ENCODE measurements at places on chromosomes 2 and 18.

DNA sequence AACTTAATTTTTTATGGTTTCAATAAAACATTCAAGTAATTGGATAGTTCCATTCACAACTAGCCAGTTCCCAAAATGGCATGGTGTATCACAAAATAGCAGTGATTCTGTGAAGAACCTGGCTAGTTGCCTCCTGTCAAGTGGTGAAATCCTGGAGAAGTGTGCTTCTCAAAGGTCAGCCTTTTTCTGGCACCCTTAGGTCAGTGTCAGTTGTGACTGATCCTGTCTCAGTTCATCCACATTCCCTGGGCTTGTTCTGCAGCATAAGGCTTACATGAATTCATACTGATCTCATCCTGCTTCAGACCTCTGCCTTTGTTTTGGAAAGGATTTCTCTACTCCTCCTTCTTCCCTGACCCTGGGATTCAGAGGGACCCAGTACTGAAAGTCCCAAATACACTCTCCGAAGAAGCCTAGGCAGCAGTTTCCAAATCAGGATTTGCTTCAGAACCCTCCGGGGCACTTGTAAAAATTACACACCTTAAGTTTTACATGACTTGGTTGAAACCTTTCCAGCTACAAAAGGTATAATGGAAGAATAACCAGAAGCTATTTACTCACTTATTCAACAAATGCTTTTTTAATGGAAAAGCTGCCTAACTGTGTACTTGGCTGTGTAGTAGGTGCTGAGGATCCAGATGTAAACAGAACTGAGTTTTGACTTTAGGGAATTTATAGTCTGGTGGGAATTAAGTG lies 11.0 kb downstream of the MAP3K20 start:
- no peak for DNase-seq

DNA sequence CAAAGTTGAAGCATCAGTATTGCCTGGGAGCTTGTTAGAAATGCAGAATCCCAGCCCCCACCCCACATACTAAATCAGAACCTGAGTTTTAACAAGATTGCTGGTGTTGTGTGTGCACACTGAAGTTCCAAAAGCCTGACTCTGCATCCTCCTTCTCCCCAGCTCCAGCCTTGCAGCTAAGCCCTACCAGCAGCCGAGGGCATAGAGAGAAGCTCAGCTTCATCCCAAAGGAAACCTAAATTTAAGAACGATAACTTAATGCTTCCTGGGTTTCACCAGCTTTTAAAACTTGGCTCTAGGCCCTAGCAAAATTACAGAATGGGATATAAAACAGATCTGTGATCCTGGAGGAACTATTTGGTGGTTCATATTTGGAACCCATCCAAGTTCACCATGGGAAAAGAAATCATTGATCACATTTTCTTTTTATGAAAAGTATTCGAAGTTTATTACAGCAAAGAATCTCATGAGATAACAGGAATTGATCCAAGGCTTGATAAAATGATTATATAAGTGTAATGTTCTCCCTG lies 11.1 kb downstream of the SMYD1 start:
- DNase-seq = no peak

DNA sequence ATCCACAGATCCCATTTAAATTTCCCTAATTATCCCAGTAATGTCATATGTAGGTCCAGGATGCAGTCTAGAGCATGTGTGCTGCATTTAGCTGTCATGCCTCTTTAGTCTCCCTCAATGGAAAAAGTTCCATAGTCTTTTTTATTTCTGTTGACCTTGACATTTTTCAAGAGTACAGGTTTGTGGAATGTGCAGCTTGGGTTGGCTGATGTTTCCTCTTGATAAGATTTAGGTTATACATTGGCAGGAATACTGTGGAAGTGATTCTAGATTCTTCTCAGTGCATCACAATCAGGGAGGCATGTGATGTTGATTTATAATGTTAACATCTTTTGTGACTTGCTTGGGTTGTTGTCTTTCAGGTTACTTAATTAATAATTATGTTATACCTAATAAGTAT lies 42.5 kb downstream of the PPM1B start:
- DNase-seq = no peak

- DNase-seq = no peak
Measured at GRCh38 chr2:230019742-230020141, 49.0 kb downstream of the SLC16A14 start.

DNA sequence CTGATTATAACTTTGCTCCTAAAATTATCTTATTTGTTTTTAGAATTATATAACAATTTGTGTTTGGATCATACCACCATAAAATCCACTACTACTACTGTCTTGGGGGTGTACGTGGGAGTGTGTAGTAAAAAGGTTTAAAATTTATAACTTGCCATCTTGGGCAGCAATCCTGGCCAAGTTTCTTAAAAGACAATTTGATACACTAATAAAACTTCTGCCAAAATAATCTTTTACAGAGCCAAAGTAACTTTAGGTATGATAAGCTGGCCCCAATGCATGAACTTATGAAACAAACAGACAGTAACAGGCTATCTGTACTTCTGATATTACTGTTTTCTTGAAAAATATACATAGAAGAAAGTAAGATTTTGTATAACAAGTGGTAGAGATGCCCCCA lies 11.3 kb upstream of the UBE2E3 start:
- no peak for DNase-seq

GRCh38 chr2:55771612-55772011 lies 78.0 kb upstream of the PNPT1 start:
- no peak for DNase-seq

DNA sequence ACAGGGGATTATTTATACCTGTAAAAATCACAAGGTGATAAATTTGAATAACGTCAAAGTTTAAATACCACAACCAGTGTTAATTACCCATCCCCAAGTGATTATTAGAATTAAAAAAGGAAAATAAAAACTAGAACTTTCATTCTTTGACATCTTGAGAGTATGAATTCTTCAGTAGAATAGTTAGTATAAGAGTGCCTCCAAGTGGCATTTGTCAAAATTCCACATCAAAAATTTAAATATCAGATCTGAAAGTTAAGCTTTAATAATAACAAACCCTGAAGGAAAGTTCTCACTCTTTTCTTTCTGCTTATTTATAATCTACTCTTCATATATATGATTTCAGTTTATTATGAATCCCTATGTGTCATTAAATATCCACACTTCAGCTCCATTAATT lies 273.7 kb upstream of the KYNU start:
- DNase-seq = no peak

- no peak for DNase-seq
Measured at GRCh38 chr2:119005555-119005954, 63.6 kb downstream of the MARCO start.

DNA sequence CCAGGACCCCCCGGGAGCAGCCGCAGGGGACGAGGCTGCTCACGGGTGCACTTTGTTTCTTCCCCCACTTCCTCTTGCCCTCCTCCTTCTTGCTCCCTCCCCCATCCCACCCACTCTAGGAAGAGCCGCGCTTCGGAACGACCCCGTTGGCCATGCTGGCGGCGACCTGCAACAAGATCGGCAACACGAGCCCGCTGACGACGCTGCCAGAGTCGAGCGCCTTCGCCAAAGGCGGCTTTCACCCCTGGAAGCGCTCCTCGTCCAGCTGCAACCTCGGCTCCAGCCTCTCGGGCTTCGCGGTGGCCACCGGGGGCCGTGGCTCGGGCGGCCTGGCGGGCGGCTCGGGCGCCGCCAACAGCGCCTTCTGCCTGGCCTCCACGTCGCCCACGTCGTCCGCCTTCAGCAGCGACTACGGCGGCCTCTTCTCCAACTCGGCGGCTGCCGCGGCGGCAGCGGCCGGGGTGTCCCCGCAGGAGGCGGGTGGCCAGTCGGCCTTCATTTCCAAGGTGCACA lies 1.3 kb downstream of the SP9 start:
- DNase-seq = no peak

DNA sequence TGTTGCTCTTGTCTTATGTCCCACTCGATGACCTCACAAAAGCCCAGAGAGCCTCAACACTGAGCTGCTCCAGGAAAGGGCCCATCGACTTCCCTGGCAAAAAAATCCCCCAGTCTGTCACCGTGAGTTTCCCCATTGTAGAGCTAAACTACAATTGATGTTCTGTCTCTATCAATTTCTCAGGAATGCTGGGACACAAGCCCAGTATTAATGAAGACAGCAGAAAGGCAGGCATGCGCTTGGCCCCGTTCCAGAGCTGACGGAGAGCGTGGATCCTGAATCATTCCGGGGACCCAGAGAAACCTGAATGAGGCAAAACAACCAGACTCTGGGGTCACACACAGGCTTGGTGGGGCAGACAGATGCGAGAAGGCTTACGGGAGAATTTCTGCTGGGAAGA lies 146.9 kb downstream of the TTC32 start:
- DNase-seq = no peak

GRCh38 chr2:199988151-199988550 lies 32.8 kb downstream of the MAIP1 start:
- no peak for DNase-seq

Measured in NCI-H1092 (cell line).